ENCODE measurements at places on chromosomes 11 and 22.

DNA sequence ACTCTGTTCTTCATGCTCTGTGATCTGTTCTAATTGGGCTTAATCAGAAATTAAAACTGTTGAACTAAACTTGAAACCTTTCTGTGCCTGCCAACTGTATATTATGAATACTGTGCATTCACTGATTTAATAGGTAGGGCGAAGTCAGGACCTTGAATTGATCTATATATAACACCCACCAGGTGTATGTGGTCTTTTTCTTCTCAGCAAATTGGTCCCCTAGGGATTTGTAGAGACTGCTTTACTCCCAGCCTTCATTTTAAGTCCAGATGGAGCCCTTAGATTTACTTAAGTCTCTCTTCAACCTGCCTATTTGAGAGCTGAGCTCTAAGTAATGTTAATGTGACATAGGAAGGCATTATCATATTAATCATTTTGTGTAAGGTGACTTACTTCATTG, 257.5 kb downstream of the TMEM135 start:
- no peak for DNase-seq

- DNase-seq = peak; percentile 77
These were observed 25.0 kb upstream of the TMPRSS5 start for GRCh38 chr11:113730887-113731726.

DNA sequence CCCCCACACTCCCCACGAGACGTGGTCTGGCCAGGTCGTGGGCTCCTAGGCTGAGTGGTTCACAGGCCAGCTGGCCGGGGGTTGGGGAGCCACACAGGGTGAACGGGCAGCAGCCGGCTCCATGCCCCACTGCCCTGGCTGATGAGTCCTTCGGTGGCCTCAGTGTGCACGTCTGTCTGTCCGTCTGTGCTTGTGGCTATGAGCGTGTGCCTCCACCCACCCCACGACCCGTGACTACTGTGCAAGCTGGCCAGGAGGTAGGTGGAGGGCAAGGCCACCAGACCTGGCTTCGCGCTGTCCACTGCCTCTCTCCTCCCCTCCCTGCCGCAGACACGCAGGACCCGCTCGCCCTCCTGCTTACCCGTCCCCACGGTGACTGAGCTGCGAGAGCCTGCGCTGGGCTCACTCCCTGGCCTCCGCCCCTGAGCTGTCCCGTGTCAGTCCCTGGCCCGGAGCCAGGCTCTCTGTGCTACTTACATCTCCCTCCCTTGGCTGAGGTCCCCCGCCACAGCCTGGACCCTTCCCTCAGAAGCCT, 14.1 kb downstream of the CSDC2 start:
- no peak for DNase-seq

DNA sequence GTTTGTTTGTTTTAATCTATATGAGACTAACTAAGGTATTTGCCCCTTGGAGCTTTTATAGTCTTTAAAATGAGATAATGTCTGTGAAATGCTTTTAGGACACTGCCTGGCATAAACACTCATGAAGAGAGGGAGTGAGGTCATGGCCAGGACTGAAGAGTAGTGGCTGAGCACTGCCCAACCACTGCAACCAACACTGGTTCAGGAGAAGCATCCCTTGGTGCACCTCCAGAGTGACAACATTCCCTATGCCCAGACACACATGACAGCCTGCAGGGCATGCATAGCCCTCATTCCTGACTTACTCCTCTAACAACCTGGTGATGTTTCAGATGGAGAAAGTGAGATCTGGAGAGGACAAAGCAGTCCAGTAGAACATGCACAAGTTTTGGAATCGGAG, 36.1 kb downstream of the ME3 start:
- no peak for DNase-seq

GRCh38 chr11:59180168-59180776, 8.3 kb downstream of the DTX4 start:
- no peak for DNase-seq

DNA sequence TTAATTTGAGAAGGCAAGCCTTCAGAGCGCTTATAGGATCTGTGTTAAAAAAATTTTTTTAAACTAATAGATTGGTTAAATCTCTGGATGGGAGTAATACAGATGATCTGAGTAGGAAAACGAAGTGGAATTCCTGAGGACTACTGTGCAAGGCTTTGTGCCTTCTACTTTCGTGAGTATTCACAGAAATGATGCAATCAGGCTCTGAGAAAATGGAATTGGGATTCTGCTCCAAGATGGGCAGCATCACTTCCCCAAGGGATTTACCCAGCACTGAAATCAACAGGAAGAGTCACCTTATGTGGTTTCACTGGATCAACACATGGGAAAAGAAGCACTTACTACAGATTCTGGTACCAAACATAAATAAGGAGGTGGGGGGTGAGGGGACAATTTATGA, 12.5 kb downstream of the KMT5B start:
- no peak for DNase-seq

GRCh38 chr11:8028766-8029165, 41.6 kb downstream of the EIF3F start:
- no peak for DNase-seq

- no peak for DNase-seq
These were observed 124.1 kb upstream of the BID start for GRCh38 chr22:17898375-17898774.
